ENCODE measurements at places on chromosomes 2 and 18.

DNA sequence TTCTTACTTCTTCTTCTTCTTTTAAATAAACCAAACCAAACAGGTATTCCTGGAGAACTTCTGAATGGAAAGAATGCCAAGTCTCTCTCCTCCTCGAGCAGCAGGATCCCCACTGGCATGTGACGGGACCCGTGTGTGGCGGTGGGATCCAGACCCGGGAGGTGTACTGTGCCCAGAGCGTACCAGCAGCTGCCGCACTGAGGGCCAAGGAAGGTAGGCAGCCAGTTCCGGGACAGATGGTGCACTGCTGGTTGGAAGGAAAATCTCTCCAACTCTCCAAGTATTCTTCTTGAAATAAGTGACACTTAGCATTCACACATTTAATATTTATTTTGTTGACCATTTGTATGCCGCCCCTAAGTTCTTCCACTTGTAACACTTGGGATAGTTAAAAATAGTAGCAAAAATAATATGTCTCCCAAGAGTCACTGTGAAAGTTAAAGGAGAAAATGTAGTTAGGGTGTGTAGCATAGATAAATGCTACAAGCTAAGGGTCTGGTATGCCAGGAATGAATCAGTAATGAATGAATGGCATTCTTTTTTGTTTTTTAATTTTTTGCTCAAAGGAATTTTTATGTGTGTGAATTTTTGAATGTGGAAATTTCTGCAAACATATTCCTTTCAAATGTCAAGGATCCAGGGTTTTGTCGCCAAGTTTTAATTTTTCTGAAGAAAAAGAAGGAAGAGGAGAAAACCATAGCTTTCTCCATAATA lies 349.9 kb downstream of the THSD7B start:
- H3K27me3 ChIP-seq, result no peaks in the 10 kb centered on the region

GRCh38 chr2:101980368-101980767 lies 11.4 kb upstream of the IL1R2 start:
- no peaks in the 10 kb centered on the region for H3K36me3 ChIP-seq
- no peak for DNase-seq
- H3K27me3 ChIP-seq, result no peaks in the 10 kb centered on the region
- no peak overlapping the region for H3K4me3 ChIP-seq
- H3K27ac ChIP-seq, result no peak overlapping the region
- H3K4me1 ChIP-seq, result peaks cover 12% of the 10 kb centered on the region

- no peaks in the 10 kb centered on the region for H3K27me3 ChIP-seq
- H3K4me1 ChIP-seq, result peaks cover 11% of the 10 kb centered on the region
- no peak overlapping the region for H3K4me3 ChIP-seq
These were observed 11.4 kb downstream of the HTR2B start for GRCh38 chr2:231113489-231113888.

DNA sequence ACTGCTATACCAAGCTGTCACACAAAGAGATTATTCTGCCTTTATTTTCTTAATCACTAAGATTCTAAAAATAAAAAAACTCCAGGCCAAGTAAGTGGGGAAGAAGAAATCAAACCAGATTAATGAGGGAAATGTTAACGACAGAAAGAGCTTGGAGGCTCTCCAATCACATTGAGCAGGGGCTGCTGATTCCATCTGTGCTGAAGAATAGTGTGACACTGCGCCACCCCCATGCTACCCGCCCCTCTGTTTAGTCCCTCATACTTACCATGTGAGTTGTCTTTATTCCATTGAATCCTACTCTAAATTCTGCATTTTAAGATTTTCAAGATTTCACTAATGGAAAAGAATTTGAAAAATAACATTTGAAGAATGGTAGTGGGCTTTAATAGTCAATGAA lies 998.0 kb upstream of the CDH2 start:
- H3K27ac ChIP-seq, result no peak overlapping the region
- H3K27me3 ChIP-seq, result no peaks in the 10 kb centered on the region
- no peak for DNase-seq
- no peaks in the 10 kb centered on the region for H3K36me3 ChIP-seq

- H3K27me3 ChIP-seq, result peaks cover 2% of the 10 kb centered on the region
- no peak overlapping the region for H3K27ac ChIP-seq
- no peak overlapping the region for H3K4me3 ChIP-seq
- no peaks in the 10 kb centered on the region for H3K4me1 ChIP-seq
- DNase-seq, result no peak
These were observed 152.1 kb downstream of the LPIN1 start for GRCh38 chr2:11898576-11898975.

DNA sequence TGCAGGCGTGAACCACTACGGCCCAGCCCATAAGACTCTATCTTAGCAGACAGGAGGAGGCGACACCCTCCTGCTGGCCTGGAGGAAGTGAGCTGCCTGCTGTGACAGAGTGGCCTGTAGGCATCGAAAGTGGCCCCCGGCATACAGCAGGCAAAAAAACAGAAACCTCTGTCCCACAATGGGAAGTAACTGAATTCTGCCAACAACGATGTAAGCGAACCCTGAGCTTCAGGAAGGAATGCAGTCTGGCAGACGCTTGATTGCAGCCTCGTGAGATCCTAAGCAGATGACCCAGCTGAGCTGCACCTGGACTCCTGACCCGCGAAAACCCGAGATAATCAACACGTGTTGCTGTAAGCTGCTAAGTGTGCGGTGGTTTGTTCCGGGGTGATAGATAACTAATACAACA lies 13.6 kb downstream of the MRO start:
- H3K27me3 ChIP-seq, result peaks cover 2% of the 10 kb centered on the region
- DNase-seq, result no peak
- H3K27ac ChIP-seq, result no peak overlapping the region
- H3K4me1 ChIP-seq, result peaks cover 21% of the 10 kb centered on the region
- H3K4me3 ChIP-seq, result no peak overlapping the region

GRCh38 chr2:2681711-2682251 lies 350.7 kb upstream of the MYT1L start:
- peaks cover 9% of the 10 kb centered on the region for H3K27me3 ChIP-seq
- H3K4me3 ChIP-seq, result no peak overlapping the region
- peaks cover 47% of the 10 kb centered on the region for H3K4me1 ChIP-seq
- H3K36me3 ChIP-seq, result no peaks in the 10 kb centered on the region
- no peak overlapping the region for H3K27ac ChIP-seq

GRCh38 chr2:187934236-187934635 lies 357.4 kb upstream of the GULP1 start:
- no peaks in the 10 kb centered on the region for H3K36me3 ChIP-seq
- H3K27ac ChIP-seq, result no peak overlapping the region
- DNase-seq, result no peak
- H3K4me3 ChIP-seq, result no peak overlapping the region
- H3K27me3 ChIP-seq, result peaks cover 3% of the 10 kb centered on the region

DNA sequence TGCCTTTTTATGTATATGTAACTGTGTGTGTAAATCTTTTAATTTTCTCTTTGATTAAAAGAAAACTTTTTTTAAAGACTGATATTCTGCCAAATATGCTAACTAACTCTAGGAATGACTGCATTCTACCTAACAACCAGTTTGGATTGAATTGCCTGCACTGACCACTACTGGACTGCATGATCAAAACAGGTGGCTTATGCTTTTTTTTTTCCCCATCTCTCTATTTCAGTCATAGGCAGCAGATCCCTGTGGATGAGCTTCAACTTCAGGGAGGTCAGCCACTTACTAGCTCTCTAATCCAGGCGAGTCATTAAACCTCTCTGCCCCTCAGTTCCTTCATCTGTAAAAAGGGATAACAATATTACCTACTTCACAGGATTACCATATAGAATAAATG lies 138.6 kb upstream of the SERTAD2 start:
- H3K27ac ChIP-seq, result no peak overlapping the region
- H3K4me3 ChIP-seq, result no peak overlapping the region
- DNase-seq, result no peak
- peaks cover 5% of the 10 kb centered on the region for H3K27me3 ChIP-seq
- peaks cover 13% of the 10 kb centered on the region for H3K4me1 ChIP-seq

DNA sequence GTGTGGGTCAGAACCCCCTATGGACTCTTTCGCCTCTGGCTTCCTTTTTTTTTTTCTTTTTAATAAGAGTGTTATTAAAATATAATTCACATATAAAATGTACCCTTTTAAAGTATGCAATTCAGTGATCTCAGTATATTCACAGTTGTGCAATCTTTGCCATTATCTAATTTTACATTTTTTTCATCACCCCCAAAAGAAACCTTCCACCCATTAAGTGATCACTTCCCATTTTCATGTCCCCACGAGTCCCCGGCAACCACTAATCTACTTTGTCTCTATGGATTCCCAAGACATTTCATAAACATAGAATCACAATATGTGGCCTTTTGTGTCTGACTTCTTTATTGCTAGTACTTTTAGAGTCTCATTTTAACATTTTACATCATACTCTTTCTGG lies 38.7 kb upstream of the ANXA4 start:
- DNase-seq, result no peak
- H3K4me3 ChIP-seq, result no peak overlapping the region
- no peaks in the 10 kb centered on the region for H3K36me3 ChIP-seq
- H3K27ac ChIP-seq, result no peak overlapping the region

- H3K4me3 ChIP-seq, result no peak overlapping the region
- H3K27me3 ChIP-seq, result peaks cover 3% of the 10 kb centered on the region
- H3K27ac ChIP-seq, result no peak overlapping the region
- no peaks in the 10 kb centered on the region for H3K4me1 ChIP-seq
- no peak for DNase-seq
These were observed 20.0 kb downstream of the IL1RL2 start for GRCh38 chr2:102206666-102207341.

- H3K27ac ChIP-seq, result no peak overlapping the region
- DNase-seq, result no peak
- H3K36me3 ChIP-seq, result no peaks in the 10 kb centered on the region
These were observed 382.3 kb upstream of the NXPH2 start for GRCh38 chr2:139162456-139162855.

DNA sequence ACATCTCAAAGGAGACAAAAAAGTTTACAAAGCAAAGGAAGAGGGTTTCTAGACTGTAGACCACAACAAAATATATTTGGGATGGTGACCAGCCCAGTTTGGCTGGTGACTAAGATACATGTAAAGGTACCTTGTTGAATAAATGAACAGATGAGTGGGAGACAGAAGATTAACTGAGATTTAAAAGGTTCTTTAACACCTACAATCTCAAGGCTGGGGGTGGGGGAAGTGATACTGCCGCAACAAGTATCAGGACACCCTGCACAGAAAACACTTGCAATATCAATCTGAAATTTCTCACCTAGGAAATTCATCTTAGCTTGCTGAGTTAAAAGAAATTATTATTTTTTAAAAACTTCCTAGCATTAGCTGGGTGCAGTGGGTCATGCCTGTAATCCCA lies 8.3 kb downstream of the RNF149 start:
- H3K4me1 ChIP-seq, result peaks cover 19% of the 10 kb centered on the region
- H3K4me3 ChIP-seq, result no peak overlapping the region
- no peaks in the 10 kb centered on the region for H3K27me3 ChIP-seq
- peaks cover 50% of the 10 kb centered on the region for H3K36me3 ChIP-seq

DNA sequence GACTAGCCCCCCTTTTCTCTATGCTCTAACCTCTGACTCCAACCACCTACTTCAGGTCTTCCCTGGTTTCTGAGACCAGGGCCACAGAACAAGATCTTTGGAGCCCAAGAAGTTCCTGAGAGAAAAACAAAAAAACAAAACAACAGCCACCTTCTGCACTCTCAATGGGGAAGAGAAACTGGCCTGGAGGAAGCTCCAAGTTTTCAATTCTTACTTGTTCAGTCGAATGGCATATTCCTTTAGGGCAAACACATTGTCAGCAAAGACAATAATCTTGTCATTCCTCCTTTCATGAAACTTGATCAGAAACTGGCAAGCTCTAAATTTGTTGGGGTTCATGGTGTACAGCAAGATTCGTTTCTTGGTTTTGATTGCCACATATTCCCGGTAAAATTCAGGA lies 15.0 kb downstream of the ERCC3 start:
- H3K36me3 ChIP-seq, result peaks cover 92% of the 10 kb centered on the region
- no peaks in the 10 kb centered on the region for H3K4me1 ChIP-seq
- H3K27me3 ChIP-seq, result no peaks in the 10 kb centered on the region
- no peak overlapping the region for H3K27ac ChIP-seq
- no peak overlapping the region for H3K4me3 ChIP-seq
- no peak for DNase-seq

GRCh38 chr2:121191191-121192170 lies 93.5 kb downstream of the TFCP2L1 start:
- H3K27ac ChIP-seq, result no peak overlapping the region
- no peak overlapping the region for H3K4me3 ChIP-seq
- H3K27me3 ChIP-seq, result peaks cover 39% of the 10 kb centered on the region
- DNase-seq, result no peak
- peaks cover 34% of the 10 kb centered on the region for H3K4me1 ChIP-seq

DNA sequence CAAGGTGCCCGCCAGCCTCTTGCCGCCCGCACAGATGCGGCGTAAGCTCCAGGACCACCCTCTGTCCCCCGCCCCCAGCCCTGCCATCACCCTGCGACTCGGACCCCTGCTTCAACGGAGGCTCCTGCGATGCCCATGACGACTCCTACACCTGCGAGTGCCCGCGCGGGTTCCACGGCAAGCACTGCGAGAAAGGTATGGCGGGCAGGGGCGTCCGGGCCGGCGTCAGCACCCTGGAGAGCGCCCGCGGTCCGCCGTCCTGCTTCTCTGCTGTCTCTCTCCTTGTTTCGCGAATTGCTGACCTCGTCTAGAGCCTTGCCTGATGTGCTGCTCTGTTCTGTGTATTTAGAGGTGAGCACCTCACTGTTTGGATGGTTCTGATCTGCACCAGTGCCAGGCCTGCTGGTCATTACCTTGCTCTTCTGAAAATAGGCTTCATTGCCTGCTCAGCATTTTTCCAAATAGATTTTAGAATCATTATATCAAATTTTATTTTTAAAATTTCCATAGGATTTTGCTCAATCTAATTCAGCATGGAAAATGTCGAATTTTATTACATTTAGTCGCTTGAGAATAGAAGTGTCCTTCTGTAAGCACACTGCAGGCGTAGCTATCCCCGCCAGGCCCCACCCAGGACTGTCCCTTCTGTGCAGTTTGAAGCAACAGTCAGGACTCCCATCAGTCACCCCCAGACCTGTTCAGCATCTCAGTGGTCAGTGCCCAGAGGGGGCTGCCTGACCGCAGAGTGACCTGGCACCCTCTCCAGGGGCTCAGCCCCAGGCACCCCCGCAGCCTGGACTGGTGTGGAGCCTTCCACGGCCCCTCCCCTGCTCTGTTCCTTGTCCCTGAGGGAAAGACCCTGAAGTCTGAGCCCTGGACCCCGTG lies 51.6 kb downstream of the SNED1 start:
- H3K4me3 ChIP-seq, result no peak overlapping the region
- DNase-seq, result peak; percentile 84
- H3K27me3 ChIP-seq, result peaks cover 75% of the 10 kb centered on the region
- H3K4me1 ChIP-seq, result no peaks in the 10 kb centered on the region
- H3K27ac ChIP-seq, result no peak overlapping the region

- no peak overlapping the region for H3K27ac ChIP-seq
- H3K4me1 ChIP-seq, result peaks cover 6% of the 10 kb centered on the region
- no peaks in the 10 kb centered on the region for H3K36me3 ChIP-seq
- DNase-seq, result no peak
These were observed 5.1 kb upstream of the PIEZO2 start for GRCh38 chr18:11154368-11154989.
